ENCODE measurements at places on chromosomes 13 and 19. TPM values are rescaled to one million over a fixed set of nuclear protein-coding genes. Genes with fewer than 3 reads are reported as not detected.
A peak's percentile ranks its signal among the peaks of the same experiment; 100 is the strongest.

- DNase-seq, result no peak
Observed at GRCh38 chr13:63287926-63288325, 1872.3 kb upstream of the PCDH20 start.

- DNase-seq, result no peak
Observed at GRCh38 chr19:46913852-46914430, 53.1 kb downstream of the ARHGAP35 start.

DNA sequence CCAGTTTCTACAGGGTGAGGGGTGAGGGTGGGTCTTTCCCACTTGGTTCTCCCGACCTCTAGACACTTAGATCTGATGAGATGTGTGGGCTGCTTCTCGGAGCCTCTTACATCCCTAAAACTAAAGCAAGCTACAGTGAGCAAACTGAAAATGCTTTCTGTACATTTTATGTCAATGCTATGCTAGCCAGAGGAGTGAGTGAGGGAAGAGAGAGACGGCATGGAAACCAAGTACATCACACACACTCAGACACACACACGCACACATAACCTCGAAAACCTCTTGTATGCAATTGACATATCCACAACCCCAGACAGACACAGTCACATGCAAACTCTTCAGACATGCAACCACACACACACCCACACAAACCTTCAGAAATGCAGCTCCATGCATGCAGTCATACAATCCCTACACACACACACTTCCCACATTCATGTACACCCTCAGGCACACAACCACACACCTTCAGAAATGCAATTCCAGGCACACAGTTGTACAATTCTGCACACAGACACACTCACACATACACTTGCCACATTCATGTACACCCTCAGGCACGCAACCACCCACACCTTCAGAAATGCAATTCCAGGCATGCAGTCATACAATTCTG lies 1.4 kb downstream of the SLC1A6 start:
- DNase-seq, result no peak

DNA sequence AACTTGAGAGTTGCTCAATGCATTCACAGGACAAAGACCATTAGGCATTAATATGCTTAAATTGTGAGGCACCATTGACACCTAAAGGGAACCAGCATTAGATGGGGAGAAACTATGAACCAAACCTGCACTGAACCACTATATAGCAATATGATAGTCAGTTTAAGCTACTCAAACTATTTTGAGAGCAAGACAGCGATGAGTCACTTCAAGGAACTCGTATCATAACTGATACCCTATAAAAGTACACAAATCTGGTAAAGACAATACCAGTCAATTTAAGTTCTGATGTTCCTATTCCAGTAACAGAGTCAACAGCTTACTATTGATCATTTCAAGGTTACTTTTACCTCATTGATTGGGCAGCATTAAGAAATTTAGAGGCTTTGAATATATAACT lies 151.3 kb upstream of the ATXN8OS start:
- DNase-seq, result no peak

AKAP11 gene
- 35.0 TPM for polyA plus RNA-seq

- peak; percentile 86 for DNase-seq
Observed at GRCh38 chr19:49361438-49362047, 673 bp downstream of the TEAD2 start.

COMP gene
- polyA plus RNA-seq, result 0.11 TPM

PSG11 gene
- polyA plus RNA-seq, result not detected

- no peak for DNase-seq
Observed at GRCh38 chr13:87295636-87296035, 375.5 kb upstream of the SLITRK5 start.

STOML3 gene
- 0.08 TPM for polyA plus RNA-seq

DNA sequence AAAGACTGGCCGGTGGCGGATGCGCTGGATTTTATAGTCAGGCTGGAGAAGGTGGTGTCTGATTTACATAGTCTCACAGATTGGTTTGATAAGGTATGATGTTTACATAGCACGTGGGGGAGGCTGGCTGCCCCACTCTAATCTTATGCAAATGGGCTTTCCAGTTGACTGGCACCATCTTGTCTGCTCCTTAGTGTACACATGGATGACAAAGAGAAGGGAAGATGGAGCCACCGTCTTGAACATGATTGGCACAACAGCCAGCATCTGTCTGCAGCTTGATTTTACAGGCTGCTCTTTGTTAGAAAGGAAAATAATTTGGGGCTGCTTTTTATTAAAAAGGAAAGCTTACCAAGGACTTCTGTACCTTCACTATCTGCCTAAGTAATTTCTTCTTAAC lies 265.2 kb upstream of the MAB21L1 start:
- DNase-seq, result no peak

- no peak for DNase-seq
Observed at GRCh38 chr19:13788991-13789390, 6.3 kb upstream of the ZSWIM4 start.

ANO8 gene
- polyA plus RNA-seq, result 10.1 TPM

NANOS3 gene
- polyA plus RNA-seq, result 1.1 TPM

- no peak for DNase-seq
Observed at GRCh38 chr13:21330126-21330861, 128.8 kb downstream of the ZDHHC20 start.

GRCh38 chr19:44607049-44607448 lies 6.3 kb upstream of the IGSF23 start:
- DNase-seq, result no peak

TMEM272 gene
- 0.66 TPM for polyA plus RNA-seq

DNA sequence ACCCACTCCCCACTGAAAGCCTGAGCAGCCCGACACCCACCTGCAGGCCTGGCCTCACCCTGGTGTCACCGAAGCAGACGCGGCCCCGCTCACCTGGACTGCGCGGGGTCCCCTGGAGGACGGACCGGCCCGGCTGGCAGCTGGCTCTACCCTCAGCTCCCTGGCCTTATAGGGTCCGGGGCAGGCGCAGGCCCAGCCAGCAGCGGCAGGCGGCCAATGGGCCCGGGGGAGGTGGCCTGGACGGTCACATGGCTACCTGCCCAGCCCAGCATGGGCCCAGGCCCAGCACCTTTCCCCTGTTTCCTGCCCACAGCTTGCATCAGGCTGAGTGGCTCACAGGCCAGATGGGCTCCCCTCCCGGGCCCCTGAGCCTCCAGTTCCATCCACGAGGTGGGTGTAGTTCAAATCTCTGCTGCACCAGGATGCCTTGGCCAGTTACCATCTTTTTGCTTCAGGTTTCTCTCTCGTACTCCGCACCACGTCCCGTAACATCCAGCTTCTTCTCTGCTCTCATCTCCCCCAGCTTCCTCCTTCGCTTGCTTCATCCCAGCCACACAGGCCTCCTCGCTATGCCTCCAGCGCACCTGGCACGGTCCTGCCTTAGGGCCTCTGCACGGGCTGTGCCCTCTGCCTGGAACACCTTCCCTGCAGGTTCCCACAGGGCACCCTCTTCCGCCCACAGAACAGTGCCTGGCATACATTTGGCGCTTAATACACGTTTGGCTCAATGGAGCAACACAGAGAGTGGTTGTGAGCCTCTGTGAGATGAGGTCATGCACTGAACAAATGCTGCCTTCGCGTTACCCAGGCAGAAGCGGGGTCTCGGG lies at the start of gene PLIN4:
TSS of gene PLIN4 (minus strand) at position 142 of the 827 bp plus-strand sequence. CDS start 214 bp downstream, outside the sequence.
- DNase-seq, result no peak

C5AR1 gene
- 11.8 TPM for polyA plus RNA-seq

GRCh38 chr13:94033830-94034642 lies 445.4 kb downstream of the DCT start:
- no peak for DNase-seq

- DNase-seq, result no peak
Observed at GRCh38 chr13:100491164-100491842, 97.3 kb downstream of the GGACT start.

GRCh38 chr19:40578442-40578908 lies 1.8 kb downstream of the SHKBP1 start:
- DNase-seq, result no peak

- no peak for DNase-seq
Observed at GRCh38 chr13:23547000-23547590, 23.1 kb upstream of the TNFRSF19 start.

GRCh38 chr19:16888629-16889365 lies at the start of gene F2RL3:
Gene F2RL3 (plus strand): TSS chr19:16888999. CDS start chr19:16889190, 191 bp downstream.
- peak; percentile 20 for DNase-seq

PAK4 gene
- 80.8 TPM for polyA plus RNA-seq

GRCh38 chr13:26051657-26052311 lies at the start of gene SHISA2:
Gene SHISA2 (minus strand): TSS chr13:26052016. CDS start chr13:26050975, 1,041 bp downstream.
- DNase-seq, result no peak

DNA sequence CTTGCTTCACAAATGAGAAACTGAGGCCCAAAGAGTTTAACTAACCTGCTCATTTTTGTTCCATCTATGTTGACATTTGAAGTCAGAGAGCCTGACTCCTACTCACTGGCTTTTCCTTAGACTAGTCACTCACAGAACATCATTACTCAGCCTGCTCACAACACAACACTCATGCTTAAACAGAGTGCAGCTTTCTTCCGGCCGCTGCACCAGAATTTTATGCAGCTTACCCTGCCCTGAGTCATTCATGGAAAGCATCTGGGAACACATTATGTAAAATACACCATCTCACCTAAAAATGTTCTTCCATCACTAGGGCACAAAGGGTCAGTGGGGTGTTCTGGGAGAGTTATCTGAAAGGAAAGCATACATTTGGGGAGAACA lies 303.4 kb downstream of the SPRY2 start:
- DNase-seq, result no peak

GRCh38 chr19:47735131-47735530 lies 10.2 kb upstream of the NOP53 start:
- no peak for DNase-seq

GRCh38 chr19:46082728-46083050 lies 41.8 kb downstream of the IGFL3 start:
- no peak for DNase-seq

COX6B2 gene
- polyA plus RNA-seq, result 1.8 TPM

GRCh38 chr19:48645620-48646000 lies 377 bp downstream of the CA11 start:
- no peak for DNase-seq

GRCh38 chr13:59201841-59202240 lies 961.9 kb downstream of the DIAPH3 start:
- DNase-seq, result no peak

DNA sequence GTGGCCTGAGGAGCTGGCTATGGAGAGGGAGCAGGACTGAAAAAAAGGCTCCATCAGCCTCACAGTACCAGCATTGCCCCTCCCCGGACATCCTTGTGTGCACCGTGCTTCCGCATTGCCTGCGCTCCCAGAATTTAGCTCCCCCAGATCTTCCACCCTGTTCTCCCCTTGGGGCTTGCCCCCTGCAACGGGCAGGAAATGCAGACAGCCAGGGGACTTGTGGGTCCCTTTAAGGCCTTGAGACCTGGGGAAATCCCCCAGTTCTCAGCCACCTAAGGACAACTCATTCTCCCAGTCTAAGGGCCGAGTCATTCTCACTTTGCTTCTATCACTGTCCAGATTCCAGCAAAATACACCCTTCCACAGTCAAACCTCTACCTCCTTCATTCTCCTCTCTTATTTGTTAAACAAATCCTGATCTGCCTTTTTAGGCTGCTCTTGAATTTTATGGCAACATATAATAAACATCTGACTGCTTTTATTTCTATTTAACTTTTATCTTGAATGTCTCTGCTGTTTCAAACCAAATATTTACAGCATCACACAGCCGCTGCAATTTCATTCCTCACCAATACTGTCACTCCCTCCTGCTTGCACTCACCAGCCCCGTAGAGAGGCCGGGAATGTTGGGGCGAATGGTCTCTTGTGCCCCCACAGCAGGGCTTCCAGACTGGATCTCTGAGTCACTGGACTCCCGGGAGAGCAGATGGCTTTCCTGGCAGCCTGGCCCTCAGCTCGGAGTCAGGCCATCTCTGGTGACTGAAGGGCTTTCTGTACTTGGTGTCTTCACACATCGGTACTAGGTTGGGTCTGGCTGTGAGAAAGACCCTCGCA lies 221.9 kb downstream of the TSHZ3 start:
- DNase-seq, result no peak

DNA sequence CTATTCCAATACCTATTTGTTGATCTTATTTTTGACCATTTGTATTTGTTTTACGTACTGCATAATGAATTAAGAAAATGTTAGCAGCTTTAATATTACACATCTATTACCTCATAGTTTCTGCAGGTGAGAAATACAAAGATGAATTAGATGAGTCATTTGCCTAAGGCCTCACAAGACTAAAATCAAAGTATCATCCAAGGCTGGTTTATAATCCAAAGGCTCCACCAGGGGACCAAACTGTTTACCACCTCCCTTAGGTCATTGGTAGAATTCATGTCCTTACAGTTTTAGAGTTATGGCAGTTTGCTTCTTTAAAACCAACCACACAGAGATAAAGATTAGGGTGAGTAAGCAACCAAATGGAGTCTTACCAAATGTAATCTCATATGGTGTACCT lies 848.1 kb downstream of the SLITRK6 start:
- DNase-seq, result no peak

Measured in left renal cortex interstitium (tissue), 4 donors.